ENCODE measurements at places on chromosomes 13 and 19.

GRCh38 chr13:49652355-49653305, 24.3 kb downstream of the ARL11 start:
- DNase-seq = no peak

DNA sequence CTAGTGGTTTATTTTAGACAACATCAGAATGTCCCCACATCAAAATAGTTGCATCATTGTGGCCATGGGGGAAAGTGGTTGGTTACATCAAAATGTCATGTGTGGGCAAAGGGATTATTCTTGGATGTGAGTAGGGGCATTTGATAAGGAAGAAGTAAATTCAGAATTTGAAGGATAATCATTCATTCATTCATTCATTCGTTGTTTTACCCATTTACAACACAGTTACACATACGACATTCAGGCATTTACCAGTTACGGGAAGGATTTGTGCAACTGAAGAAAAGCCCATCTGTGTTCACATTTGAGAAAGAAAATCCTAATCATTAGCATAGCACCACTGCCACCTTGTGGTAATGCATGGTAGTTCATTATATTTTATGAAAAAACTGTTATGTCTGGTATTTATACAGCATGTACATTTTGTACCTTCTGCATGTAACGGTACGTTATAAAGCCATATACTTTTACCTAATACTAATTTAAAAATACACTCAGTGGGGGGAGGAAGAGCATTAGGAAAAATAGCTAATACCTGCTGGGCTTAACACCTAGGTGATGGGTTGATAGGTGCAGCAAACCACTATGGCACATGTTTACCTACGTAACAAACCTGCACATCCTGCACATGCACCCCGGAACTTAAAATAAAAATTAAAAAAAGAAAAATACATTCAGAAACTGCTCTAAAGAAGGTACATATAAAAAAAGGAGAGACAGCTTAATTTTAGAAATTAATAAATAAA, 62.1 kb downstream of the DGKH start:
- peak; percentile 9 for DNase-seq

DNA sequence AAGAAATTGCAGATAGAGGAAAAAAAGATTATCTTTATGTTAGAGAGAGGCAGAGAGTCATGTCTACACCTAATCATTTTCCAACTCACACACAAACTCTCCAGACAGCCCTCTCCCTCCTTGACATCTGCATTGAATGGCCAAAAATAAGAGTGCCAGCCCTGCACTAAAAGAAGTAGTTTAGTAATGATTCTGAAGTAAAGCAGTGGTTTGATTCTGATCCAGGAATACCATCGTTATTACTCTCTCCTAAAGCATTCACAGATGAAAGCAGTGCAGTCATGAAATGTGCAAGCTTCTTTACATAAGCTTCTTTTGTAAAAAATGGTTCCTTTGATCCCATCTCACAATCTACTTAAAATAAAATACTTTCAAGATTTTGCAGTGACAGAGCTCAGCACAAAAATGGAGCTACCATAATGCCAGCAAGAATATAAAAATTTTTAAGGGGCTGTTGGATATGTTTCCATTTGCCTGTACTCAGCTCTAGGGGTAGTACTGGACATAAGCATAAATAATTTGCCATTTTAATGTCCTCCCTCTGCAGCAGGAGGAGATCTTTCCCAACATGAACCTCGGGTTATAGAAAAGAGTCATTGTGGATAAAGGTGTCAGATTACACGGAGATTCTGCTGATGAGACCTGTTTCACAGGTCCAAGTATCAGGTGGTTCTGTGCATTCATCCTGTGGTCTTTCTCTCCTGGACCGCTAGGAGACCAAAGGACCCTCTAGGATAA, 406.3 kb downstream of the DCT start:
- DNase-seq = no peak

DNA sequence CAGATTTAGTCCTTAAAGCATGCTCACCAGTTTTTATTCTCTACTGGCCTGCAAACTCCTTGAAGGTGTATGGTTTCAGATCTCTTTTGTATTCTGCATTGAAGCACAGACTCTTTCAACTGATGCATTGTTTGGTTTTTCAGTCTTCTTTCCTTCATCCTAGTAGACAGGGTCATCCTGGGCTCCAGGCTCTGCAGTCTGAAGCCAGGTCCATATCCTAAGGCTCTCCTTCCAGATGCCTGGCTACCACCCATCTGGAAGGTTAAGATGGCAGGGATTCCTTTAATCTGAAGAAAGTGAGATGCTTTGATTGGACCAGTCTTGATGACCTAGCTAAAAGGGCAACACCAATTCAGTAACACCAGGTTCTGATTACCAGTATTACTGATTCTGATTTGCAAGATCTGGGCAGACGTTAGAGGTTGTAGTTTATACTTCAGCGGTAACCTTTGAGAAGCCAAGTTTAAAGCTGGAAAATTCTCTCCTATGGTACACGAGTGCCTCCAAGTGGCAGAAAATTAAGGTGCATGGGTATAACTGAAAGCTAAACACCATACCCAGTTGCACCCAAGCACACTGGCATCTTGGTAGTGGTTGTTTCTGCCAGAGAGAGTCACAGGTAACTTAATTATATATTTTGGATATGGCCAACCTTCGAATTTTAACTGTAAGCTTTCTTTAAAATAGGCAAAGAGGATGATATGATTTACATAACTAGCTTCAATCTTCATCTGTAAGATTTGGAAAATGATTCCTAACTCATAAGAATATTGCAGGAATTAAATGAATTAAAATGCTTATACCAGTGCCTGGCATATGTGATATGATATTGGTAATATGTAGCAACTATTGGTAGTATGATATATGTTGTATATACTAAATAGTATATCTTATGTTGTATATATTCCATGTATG, 1651.9 kb upstream of the MIR17HG start:
- DNase-seq = no peak

DNA sequence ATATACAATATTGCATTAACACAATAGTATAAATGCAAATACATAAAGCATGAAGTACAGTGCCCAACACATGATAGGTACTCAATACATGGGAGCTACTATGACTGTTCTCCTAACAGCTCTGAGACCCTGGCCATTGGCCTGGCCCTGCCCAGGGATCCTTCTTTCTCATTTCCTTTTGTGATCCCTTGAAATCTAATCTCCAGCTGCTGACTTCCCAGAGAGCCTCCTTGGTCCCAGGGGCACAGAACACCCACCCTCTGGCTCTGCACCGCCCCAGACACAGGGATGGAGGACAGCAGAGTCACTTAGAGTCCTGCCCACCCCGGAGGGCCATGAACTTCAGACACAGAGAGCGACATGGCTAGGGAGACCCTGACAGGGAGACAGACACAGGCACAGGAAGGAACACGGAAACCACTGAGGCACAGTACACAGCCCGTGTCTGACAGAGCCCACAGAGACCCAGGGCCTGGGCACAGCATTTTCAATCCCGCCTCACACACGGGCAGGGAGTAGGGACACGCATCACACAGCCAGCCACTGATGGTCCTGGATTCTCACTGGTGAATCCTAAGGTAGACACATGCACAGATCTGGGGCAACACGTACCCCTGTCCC, 4.2 kb upstream of the SYCN start:
- DNase-seq = no peak

- DNase-seq = no peak
Measured at GRCh38 chr13:110443622-110444225, 117.8 kb downstream of the RAB20 start.

DNA sequence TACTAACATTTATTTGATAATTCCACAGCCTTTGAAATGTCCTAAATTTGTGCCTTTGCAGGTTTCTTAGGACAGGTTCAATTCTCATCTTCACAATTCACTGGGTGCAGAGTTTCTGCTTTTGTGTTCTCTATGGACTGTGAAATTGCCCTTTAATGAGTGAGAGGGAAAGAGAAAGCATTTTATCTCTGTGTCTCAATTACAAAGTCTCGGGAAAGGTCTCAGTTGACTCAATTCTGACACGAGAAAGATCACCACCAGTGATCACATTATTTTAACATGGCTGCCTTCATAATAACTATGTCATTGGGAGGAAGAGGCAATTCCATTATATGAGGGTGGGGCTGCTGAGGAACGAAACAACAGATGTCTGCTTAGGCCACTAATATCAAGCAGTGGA, 26.2 kb upstream of the LRCH1 start:
- DNase-seq = no peak

DNA sequence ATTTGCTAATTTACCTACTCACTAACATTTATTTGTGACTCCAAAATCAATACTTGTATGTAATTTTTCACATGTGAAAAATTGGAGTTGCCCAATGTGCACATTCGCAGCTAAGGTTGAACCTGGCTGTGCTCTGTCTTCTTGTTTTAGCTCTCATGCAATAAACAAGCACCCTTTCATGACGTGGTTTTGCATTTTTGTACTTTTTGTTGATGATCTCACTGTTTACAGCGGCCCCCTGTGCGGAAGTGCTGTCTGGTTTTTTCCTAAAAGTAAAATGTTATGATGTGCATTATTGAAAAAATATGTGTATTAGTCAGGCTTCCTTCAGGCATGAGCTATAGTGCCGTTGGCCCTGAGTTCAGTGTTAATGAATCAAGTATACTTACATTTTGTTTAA, 18.1 kb downstream of the DGKH start:
- no peak for DNase-seq

DNA sequence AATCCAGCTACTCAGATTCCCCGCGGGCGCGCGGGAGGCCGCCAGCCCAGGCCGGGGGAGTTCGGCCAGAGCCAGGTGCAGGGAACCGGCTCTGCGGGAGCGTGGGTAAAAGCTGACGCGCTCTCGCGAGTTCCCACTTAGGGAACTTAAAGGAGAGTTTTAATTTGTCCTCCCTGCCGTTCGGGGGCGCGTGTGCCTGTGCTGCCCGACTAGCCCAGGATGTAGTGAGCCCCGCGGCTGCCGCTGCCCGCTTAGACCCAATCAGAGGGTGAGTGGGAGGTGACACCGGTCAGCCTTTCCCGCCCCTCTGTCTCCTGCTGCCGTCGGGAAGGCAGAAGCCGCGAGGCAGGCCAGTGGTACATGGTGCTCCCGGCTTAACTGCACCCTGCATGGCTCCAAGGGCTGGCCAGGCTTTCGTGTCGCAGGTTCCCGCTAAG, 36.0 kb upstream of the NEK3 start:
- no peak for DNase-seq

DNA sequence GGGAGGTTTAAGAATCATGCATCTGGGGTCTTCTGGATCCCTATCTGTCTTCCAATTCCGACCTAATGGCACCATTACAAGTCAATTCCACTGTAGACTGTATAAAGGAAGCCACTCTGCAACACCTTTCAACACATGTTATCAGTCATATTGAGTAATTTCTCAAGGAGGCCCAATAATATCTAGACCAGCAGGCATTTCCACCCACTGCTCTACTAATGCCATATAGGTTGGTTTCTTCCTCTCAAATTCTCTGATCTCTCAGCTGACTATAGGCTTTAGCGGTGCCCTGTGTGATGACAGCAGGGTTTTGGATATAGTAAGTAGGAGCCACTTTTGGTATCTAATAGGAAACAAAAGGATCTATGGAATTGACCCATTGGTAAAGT, 12.4 kb upstream of the ITM2B start:
- no peak for DNase-seq

DNA sequence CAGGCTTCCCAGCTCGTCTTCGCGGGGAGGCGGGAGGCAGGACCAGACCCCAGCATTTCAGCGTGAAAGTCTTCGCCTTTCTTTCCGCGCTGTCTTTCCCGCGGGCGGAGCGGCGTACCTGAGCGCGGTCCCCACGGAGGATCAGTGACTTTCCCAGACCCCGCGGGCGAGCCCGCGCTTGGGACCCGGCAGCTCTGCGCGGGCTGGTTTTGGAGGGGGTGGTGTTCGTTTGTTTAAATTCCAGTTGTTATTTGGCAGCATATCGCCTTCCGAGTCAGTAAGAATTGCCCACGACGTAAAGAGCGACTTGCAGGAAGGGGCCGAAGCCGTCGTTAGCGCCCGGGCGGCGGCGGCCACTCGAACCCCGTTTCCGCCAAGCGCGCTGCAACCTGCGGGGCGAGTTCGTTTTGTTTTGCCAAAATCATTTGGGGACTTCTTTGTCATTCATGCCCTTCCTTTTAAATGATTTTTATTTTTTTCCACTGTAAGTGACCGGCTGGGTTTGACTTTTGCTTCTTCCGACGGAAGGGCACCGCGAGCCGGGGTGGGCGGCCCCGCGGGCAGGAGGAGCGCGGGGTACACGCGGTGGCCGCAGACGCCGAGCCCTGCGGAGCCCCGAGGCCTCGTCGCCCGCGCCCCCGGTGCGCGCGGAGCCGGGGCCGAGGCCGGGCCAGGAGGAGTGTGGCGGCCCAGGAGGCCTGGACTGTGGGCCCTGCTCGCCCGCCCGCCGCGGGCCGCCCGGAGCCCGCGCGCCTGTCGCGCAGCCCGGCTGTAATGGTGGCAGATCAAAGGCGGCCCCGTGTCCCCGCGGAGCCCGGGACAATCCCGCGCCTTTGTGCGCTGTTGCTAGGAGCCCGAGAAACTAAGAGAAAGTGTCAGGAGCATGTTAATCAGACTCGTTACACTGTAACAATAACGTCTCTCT, 75.9 kb downstream of the ZIC5 start:
- no peak for DNase-seq

Data from NCI-H2107 (cell line).